Cortex of kidney (tissue), 1 donor: ENCODE measurements at places on chromosomes 1 and 21.

DNA sequence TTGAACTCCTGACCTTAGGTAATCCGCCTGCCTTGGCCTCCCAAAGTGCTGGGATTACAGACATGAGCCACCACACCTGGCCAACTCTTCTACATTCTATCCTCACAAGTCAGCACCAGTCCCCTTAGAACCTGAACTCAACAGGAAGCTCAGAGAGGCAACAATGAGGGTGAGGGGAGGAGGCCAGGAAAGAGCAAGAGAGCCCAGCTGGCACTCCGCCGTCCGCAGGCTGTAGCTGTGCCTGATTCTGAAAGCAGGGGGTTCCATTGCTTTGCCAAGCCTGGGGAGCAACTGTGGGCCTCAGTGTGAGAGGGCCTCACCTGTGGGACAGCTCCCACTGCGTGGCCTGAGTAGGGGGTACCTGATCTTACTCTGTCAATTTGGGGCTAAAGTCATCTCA is 18.7 kb downstream of the STK40 start:
- DNase-seq: no peak

DNA sequence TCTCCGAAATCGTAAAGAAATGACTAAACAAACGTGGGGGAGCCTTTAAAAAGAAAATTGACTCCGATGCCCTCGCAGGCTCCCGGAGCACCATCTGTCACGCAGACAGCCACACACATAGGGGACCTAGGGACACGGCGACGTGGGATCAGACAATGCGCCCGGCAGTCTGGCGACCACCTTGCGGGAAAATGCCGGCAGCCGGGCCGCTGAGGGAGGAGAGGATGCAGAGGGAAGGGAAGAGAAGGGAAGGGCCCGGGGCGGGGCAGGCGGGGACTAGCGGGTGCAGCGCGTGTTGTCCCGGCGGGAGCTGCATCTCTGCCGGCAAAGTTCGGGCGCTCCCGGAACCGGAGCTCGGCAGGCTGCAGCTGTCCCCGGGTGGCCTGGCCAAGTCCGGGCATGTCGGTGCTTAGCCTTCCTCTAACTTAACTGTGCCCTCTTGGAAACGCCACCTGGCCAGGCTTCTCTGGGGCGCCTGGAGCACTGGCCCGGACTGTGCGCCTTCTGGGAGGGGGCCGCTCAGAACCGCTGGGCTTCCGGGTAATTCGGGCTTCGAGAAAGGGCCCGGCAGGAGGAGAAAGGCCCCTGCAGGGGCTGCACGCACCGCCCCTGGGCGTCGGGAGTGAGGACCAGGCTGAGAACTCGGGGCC is 1.8 kb downstream of the NHLH2 start:
- no peak for DNase-seq

- DNase-seq: no peak
Measured at GRCh38 chr1:157095551-157095950, 4.1 kb downstream of the ETV3L start.

GRCh38 chr1:66436378-66437135 is 97.4 kb upstream of the SGIP1 start:
- no peak for DNase-seq

DNA sequence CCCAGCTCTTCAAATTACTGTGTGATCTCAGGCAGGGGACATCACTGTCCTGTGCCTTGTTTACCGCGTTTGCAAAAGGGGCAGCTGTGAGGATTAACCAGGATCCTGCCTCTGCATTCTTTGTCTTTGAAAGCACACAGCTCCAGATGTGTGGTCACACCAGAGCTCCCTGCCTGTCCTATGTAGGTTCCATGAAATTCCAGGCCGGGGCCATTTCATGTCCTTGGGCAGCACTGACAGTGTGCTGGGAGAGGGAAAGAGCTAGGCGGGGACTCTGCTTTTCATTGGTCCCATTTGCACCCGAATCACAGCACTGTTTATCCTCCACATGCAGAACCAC is 42.2 kb upstream of the SELENON start:
- no peak for DNase-seq

DNA sequence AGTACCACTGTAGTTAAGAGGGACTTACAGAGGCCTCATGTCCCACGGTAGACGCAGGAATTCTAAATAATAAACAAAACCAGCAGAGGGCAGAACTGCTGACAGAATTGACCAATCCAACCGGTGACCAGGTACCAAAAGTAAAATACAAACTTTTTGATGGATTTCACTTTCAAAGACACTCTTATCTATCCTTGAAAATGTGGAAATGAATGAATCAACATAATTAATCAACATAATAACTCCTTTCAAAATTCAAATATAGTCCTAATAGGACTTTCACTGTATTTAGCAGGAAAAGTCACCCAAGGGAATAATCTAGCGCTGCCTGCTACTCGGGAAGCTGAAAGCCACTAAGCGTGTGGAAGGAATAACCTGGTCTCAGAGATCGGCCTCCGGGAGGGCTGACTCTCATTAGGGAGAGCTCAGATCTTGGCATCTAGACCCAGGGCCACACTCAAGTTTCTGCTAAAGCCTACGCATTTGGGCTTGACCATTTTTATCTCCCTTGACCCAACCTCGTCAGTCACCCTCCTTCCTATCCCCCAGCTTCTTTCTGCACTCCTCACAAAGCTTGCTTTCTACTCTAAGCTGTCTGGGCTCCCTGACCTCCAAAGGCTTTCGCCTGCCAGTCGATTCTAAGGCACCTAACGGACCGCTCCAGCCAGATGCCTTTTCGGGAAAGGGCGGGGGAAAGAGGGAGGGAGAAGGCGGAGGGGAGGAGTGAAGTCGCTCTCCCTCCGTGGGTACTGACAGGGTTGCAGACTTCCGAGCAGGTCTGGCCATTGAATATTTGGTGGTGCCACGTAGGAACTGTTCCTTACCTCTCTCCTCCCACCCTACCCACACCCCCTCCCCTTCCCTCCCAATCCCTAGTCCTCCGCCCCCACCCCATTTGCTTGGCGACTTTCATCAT is 1.6 kb downstream of the COL11A1 start:
- DNase-seq: no peak

DNA sequence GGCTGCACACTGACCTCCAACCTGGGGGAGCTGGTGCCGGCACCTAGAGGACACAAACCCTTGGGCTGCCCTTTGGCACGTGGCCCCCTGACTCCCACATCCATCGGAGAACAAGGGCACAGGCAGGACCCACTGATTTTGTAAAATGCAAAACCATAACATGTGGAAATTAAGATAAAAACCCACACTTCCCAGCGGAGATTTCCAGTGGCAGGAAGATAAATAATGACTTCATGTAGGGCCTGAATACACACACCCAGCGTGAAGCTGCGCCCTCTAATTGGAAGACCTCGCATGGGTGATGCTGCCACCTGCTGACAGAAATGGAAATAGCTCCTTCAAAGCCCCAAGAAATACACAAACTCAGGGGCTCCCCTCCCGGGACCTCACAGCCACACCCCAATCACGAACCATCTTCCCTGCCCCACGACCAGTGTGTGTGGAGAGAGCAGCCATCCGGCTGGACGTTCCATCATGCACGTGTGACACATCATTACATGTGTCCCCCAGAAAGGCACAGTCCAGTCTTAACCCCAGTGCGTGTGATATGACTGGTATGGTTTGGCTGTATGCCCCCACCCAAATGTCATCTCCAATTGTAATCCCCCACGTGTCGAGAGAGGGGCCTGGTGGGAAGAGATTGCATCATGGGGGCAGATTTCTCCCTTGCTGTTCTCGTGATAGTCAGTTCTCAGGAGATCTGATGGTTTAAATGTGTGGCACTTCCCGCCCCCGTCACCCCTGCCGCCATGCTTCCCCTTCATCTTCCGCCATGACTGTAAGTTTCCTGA is 5.7 kb upstream of the TPRG1L start:
- DNase-seq: no peak

DNA sequence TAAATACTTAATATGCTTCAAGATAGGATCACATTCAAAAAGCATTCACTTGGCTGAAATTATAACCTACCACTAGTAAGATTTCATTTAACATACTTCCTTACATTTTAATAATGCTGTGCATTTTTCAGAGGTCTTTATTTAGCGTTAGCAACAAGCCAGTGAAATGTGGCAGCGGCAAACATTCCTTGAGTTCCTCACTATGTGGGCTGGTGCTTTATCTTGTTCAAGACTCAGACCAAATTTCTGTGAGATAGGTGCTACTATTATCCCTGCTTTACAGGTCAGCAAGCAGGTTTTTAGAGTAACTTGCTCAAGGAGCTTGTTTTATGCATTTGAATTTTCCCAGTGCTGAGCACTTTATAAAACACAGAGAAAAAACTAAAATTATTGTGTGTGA is 132.7 kb downstream of the PLPPR4 start:
- DNase-seq: no peak

- no peak for DNase-seq
Measured at GRCh38 chr1:9238134-9238533, 3.6 kb downstream of the H6PD start.

GRCh38 chr1:228958741-228959140 is 223.5 kb downstream of the RHOU start:
- no peak for DNase-seq

- no peak for DNase-seq
Measured at GRCh38 chr1:233614173-233614742, 352 bp downstream of the KCNK1 start.

DNA sequence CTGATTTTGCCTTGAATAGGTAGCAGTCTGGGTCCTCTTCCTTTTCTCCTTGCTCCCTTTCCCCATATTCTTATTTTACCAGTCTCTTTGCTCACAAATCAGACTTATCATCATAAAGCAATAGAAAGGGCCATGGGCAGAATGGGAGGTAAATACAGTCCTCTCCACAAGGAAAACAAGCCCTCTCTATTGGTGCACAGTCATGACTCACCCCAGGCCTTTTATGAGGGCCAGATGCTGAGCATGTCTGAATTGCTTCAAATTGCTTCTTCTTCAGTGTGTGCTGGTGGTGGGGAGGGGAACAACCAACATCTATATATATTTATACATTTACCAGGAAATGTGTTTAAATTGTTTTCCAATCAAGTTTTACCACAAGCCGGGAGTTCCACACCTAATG is 75.2 kb downstream of the GFI1 start:
- DNase-seq: no peak

DNA sequence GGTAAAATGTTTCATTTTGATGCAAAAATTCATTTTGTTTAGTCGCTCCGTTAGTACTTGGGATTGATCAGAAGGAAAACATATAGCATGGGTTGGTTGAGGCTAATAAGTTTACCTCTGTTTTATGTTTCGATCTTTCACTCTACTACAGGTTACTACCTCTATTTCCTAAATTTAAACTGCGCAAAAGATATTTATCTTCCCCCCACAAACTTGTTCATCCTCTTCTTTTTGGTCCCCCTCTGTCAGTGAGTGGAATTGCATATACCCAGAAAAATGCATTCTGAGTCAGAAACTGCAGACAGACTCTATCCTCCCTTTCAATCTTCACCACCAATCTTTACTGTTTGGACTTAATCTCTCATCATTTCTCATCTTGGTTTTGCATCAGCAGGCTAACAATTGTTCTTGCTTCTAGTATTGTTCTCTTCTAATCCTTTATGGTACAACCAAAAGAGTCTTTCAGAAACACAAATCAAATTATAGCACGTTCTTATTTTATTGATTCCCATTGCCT is 316.0 kb upstream of the ADGRL4 start:
- no peak for DNase-seq

DNA sequence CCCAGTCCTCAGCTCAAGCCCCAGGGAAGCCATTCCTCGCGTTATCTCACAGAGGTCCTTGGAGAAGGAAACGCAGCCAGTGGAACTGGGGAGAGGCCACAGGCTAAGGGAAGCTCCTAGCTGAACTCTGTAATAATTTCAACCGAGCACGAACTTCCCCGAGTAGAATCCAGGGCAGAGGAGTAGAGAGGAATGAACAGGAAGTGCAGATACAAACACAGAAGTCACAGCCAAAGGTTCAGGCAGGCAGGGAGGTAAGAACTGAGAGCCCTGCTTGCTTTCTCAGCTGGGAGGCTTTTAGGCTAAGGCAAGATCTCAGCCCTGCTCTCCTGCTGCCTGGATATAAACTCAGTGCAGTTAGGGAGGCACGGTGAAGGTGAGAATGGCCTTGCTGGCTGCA is 23.7 kb downstream of the WARS2 start:
- no peak for DNase-seq

DNA sequence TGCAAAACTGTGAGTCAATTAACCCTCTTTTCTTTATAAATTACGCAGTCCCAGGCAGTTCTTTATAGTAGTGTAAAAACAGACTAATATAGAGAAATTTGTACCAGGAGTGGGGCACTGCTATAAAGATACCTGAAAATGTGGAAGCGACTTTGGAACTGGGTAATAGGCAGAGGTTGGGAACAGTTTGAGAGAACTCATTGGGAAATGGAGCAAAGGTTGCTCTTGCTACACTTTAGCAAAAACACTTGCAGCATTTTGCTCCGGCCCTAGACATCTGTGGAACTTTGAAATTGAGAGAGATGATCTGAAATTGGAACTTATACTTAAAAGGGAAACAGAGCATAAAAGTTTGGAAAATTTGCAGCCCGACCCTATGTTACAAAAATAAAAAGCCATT is 810.9 kb downstream of the LTN1 start:
- DNase-seq: no peak

DNA sequence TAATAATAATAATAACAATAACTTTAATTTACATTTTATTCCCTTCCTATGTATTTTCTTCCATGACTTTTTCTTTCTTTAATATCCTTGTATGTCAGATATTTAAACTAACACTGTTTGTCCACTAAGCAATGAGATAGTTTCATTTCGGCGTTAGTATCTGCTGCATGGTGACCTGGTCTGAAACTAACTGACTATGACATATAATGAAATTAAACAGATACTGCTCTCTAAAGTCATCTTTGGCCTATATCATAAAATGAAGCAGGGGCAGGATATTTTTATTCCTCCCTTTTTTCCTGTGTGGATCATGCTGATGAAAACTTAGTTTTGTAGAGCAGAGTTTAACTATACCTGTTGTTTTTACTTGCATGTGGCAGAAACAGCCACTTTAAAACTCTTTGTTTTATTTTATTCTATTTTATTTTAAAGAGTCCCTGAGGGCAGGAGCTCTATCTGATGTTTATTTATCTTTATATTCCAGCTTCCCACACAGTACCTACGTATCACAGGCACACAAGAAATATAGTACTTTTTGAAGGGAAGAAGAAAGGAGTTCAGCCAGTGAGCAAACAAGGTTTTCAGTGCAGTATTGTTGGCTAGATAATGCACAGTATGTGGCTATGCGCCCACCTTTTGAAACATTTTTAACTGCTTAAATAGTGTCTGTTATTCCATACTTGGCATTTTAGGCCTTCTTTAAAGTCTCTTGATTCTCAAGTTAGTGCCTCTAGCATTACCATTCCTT is 165.6 kb downstream of the PHTF1 start:
- no peak for DNase-seq

GRCh38 chr1:5770981-5771765 is 221.1 kb downstream of the NPHP4 start:
- DNase-seq: no peak

DNA sequence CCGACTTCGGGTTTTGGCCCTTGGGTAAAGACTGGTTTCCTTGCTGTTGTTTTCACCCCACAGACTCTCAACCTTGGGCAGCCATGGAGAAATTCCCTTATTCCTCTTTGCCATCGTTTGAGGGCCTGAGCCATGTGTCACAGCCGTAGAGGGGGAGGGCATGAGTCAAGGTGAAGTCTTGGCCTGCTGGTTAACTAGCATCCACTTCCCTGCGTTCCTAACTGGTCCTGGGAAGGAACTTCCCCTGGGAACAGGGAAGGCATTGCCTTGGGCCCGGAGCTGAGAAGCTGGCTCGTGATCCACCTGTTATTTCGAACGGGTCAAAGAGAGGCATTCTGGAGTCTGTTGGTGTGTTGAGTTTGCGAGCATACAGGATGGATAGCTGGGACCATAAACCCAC is 464.9 kb downstream of the CAMTA1 start:
- DNase-seq: no peak

- DNase-seq: no peak
Measured at GRCh38 chr1:9770298-9770697, 53.5 kb downstream of the CLSTN1 start.
